ENCODE measurements at places on chromosomes 1 and 21. TPM values are rescaled to one million over a fixed set of nuclear protein-coding genes. Genes with fewer than 3 reads are reported as not detected.
A peak's percentile ranks its signal among the peaks of the same experiment; 100 is the strongest.

PPIAL4G gene
- not detected for total RNA-seq

DNA sequence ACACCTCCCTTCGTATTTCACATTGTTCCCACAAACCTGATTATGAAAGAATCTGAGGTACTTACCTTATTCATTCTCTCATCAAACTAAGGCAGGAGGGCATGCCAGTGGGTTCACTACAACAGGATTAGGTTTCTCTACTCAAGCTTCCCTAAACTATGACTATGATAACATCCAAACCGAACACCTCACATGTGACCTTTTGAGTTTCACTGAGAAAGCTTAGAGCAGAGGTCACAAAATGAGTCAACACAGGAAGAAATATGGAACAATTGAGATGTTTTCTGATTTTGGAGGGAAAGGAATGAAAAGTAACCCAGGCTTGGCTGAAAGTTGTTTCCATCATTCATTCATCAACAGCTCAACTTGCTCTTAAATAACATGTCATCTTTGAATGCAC lies 24.1 kb downstream of the UBR4 start:
- DNase-seq: no peak

VAMP3 gene
- total RNA-seq: 119 TPM

- peak; percentile 94 for DNase-seq
These were observed at the start of gene PTTG1IP for GRCh38 chr21:44873356-44874239. PTTG1IP (minus strand) TSS chr21:44873690; CDS start chr21:44873616, 74 bp downstream.

DNA sequence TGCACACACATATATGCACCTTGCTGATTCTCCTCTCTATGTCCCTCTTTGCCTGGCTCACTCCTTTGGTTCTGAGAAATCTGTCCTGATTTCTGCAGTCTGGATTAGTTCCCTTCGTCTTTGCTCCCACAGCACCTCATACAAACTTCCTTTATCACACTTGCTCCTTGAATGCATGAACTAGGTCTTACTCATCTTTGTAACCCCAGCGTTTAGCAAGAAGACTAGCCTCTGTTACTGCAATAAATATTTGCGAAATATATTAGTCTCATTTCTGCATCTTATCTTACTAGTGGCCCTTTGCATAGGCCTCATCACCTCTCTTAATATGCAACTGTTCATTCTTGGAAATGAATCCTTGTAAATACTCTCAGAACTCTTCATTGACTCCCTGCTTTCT lies 11.4 kb downstream of the SMYD2 start:
- DNase-seq: no peak

DNA sequence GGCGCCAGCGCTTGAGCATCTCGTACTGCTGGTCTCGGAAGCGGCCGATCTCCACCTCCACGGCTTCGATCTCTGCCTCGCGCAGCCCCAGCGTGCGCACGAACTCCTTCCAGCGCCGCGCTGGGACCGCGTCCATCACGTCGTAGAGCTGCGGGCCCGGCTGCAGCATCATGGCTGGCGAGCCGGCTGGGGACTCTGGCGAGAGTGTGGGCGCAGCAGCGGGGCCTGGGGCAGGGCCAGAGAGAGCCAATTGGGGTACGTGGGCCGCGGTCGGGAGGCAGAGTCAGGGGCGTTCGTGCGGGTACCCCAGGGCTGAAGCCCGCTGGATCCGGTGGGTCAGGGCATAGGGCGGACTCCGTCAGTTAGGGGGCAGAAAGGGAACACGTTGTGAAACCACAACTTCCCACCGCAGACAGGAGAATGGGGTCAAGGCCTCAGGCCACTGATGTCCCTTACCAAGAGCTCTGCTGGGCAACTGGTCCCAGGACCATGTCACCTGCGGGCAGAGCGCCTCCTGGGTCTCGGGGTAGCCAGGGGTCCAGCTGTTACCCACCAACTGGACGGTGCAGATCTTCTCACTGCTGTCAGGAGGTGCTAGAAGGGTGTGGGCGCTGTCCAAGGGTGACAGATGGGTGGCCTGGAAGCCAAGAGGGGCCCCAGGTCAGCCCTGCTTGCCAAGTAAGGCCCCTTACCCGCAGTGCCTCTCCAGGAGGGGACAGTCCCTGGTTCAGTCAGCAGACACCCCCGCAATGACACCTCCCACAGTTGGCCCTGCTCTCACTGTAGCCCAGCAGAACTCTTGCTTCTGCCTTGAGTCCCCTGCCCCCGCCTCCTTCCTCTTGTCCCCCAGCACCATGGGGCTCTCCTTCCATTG lies 4.2 kb downstream of the TNFRSF25 start:
- no peak for DNase-seq

DNA sequence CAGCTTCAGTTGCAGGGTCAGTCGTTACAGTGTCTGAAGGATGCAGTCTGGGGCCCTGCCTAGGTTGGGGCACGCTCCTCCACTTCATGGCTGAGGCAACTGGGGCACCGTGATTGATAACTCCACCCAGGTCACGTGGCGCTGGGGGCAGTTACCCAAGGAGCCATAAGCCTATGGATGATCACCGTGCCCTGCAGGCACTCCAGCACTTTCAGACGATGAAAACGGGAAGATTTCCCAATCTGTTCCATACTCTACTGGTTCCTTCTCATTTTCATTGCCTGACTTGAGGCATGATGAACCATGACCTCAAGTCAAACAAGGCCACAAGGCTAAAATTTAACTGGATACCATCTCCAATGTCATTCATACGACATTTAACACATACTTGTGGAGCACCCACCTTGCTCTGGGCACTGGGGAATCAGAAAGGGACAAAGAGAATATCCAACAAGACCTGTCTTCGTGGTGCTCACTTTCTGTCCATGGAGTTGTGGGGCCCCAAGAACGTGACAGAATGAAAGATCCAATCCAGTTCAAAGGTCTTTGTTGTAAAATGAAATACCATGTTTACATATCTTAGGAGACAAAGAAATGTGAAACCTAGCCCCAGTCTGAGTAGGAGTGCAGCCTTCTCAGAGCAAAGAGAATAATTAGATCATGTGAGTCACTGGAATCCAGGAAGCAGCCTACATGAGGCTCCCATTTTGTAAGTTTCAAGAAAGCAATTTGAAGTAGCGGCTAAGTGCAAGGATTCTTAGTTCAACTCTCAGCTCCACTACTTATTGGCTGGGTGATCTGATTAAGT lies 39.4 kb upstream of the SPOCD1 start:
- DNase-seq: no peak

GRCh38 chr1:2003541-2004131 lies at the start of gene CFAP74:
CFAP74 (minus strand) TSS chr1:2003786; CDS start chr1:1990956, 12,830 bp downstream.
- DNase-seq: no peak

GSTM1 gene
- total RNA-seq: not detected

- DNase-seq: no peak
These were observed 6.1 kb downstream of the NPPA start for GRCh38 chr1:11841245-11842153.

ZSWIM5 gene
- total RNA-seq: 1.3 TPM

- no peak for DNase-seq
These were observed 17.7 kb downstream of the TBX15 start for GRCh38 chr1:118970451-118970850.

- DNase-seq: no peak
These were observed 108.8 kb downstream of the PAX7 start for GRCh38 chr1:18739408-18739807.

- DNase-seq: no peak
These were observed 14.6 kb downstream of the PIGP start for GRCh38 chr21:37058261-37058660.

DNA sequence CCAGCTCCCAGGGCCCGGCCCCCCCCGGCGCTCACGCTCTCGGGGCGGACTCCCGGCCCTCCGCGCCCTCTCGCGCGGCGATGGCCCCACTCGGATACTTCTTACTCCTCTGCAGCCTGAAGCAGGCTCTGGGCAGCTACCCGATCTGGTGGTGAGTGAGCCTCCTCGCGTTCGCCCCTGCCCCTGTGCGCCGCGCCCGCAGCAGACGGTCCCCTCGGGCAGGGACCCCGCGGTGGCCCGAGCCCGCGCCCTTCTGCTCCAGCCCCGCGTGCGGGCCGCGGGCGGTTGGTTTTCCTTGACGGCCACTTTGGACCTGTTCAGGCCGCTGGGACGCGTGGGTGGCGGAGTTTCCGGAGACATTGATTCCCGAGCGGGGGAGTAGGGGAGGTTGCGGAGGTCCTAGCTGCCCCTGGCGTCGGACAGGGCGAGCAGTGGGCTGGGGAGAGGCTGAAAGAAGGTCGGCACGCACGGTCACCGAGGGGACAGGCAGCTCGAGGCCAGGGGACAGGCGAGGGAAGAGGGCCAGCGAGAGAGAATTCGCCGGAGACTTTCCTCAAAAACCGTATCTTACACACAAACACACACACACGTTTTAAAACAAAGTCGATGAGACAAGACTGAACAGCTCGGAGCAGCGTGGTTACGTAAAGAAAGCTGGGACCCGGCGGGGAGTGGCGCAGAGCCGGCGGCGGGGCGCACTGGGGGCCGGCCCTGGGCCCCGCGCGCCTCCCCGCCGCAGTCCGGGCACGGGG lies 427 bp downstream of the WNT3A start:
- DNase-seq: no peak

- DNase-seq: peak; percentile 24
These were observed 203.0 kb downstream of the PLPP3 start for GRCh38 chr1:56376188-56376984.

- no peak for DNase-seq
These were observed 9.6 kb downstream of the C1orf167 start for GRCh38 chr1:11771481-11772043.

ARHGAP29 gene
- 91.0 TPM for total RNA-seq

SEC16B gene
- 1.7 TPM for total RNA-seq

ANKRD35 gene
- total RNA-seq: 2.1 TPM

DNA sequence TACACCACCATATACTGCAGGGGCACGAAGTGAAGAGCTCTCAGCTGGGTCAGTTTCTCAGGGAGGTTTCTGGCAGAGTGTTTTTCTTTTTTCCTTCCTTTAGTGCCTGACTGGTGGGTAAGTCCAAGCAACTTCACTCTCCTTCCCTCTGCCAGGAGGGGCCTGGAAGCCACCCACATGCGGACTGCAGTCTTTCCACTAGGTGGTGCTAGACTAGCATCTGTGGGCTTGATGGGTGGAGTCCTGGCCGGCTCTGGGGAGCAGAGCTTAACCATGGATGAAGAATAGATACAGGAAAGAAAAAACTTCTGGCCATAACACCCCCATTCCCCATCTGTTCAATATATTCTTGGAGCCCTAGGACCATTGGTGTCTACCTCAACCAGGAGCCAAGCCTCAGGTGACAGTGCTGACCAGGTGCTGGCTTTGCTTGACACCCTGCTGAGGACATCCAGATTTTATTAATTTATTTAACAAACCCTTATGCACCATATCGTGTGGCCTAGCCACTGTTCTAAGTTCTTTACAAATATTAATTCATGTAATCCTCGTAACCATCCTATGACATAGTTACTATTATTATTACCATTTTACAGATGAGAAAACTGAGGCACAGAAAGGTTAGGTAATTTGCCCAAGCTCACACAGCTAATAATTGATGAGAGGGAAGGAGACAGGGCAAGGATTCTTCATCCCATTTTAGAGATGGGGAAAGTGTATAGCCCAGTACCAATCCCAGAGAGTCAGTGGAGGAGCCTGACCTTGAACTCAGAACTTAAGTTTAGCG lies 126.7 kb upstream of the CSF3R start:
- no peak for DNase-seq

- DNase-seq: peak; percentile 29
These were observed 431 bp downstream of the ARPC5 start for GRCh38 chr1:183635099-183635605.

DNA sequence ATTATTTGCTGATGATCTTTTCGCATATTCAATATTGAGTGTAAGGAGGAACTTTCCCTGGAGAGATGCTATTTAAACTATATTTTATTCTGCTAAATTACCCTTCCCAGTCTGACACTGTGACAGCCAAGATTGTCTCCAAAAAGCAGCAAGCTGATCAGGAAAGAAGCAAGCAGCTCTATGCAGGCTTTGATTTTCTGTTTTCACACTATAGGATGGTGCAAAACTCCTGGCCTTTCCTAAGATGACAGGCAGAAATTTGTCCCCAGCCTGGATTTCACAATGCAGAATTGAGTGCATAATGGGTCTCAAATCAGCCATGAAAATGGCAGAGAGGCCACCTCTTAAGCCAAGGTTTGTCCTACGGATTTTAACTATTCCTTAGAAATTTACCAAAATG lies 1.1 kb downstream of the SGIP1 start:
- DNase-seq: no peak

TEX38 gene
- not detected for total RNA-seq

DNA sequence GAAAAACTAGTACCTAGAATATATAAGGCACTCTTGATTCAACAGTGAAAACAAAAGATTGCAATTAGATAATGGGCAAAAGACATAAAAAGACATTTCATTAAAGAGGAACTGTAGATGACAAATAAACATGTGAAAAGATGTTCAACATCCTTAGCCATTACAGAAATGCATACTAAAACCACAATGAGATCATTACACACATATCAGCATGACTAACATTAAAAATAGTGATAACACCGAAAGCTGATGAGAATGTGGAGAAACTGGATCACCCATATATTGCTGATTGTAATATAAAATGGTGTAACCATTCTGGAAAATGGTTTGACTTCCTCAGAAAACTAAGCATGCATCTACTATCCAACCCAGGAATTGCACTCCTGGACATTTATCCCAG lies 340.3 kb downstream of the SEC16B start:
- no peak for DNase-seq

KLHDC7A gene
- not detected for total RNA-seq

GRCh38 chr1:101295209-101295608 lies 58.4 kb downstream of the S1PR1 start:
- no peak for DNase-seq

NTNG1 gene
- total RNA-seq: 7.1 TPM

DNA sequence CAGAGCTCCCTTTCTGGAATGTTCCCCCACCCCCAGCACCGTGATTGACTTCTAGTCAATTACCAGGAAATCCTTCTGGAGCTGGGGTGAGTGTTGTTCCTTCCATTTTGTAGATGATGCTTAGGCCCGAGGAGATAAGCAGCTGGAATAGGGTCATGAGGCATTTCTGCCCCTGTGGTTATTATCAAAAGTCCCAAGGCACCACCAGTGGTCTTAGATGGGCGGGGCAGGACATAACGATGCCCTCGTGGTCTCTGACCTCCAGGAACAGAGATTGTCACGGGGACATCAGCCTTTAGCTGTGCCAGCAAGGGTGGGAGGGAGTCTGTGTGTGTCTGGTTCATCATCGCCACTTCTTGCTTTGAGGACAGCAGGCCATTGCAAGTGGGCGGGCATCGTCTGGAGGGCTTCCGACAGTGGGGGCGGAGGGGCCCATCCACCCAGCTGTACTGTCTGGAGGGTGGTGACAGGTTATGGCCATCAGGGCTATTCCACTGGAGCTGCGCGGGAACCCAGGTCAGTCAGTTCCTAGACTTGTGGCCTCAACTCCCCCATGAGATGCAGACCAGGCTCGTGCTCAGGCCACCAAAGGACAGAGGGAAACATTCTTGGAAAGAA lies 22.6 kb downstream of the TNFRSF8 start:
- DNase-seq: no peak

All from omental fat pad (tissue), 4 donors.